Natural killer cell treated with Interleukin-12 subunit alpha and Interleukin-12 subunit beta and Interleukin-15 and Interleukin-18, amount 100 ng/mL, for 72 hours (primary cell): ENCODE measurements at places on chromosomes 5 and 9. TPM values are rescaled to one million over a fixed set of nuclear protein-coding genes. Genes with fewer than 3 reads are reported as not detected.

DNA sequence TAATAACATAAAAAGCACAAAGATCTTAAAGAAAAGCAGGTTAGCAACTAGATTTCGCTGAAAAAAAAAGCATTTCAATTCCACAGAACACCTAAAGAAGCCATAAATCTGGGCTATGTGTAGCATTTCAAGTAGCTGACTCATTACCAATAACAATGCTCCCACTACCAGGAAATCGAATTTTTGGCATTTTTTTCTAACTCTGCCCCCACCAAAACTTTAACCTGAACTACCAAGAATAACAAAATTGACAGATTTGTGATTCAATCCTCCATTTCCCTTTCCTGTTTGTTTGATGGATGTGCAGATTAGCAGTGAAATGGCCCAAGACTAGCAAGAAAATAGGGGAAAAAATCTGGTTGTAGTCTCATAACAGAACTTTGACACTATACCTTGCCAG is 180.2 kb downstream of the RASEF start:
- H3K27ac ChIP-seq = no peak overlapping the region
- no peaks in the 10 kb centered on the region for H3K4me1 ChIP-seq
- H3K36me3 ChIP-seq = no peaks in the 10 kb centered on the region
- H3K27me3 ChIP-seq = no peaks in the 10 kb centered on the region
- no peak overlapping the region for H3K4me3 ChIP-seq

DMGDH gene
- not detected for total RNA-seq

DNA sequence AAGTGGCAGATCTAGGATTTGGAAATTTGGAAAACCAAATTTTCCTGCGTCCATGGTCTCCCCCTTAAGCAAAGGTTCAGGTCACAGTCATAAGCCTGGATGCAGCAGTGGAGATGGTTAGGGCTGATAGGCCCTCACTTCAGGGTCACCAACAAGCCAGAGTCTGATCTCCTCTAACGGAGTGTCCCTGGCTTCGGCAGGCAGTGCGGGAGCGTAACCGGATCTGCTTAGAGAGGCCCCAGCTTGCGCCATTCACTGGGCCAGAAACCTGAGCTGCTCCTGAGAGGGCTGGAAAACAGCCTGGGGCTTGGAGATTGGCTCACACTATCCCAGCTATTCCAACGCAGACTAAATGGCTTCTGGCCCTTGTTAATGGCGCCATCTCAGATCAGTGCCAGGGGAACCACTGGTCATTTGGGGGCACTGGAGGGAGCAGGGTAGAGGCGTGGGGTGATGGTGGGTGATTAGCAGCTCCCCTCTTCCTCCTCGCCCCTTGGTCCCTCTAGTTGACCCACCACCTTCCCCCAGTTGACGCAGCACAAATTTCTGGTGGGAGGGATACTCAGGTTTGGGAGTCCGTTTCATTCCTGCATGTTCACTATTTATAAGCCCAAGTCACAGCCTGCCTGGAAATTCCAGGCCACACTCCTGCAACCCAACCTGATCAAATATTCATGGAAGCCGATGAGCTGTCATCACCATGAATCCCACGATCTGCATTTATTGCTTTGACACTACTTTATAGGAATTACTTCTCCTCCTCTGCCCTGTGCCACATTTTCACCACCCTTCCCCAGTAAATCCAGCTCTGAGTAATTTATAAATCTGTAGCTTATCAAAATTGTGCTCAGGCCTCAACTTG is 134.6 kb upstream of the CPEB4 start:
- no peaks in the 10 kb centered on the region for H3K4me1 ChIP-seq
- H3K4me3 ChIP-seq = no peak overlapping the region
- no peaks in the 10 kb centered on the region for H3K36me3 ChIP-seq
- DNase-seq = no peak
- no peak overlapping the region for H3K27ac ChIP-seq

DNA sequence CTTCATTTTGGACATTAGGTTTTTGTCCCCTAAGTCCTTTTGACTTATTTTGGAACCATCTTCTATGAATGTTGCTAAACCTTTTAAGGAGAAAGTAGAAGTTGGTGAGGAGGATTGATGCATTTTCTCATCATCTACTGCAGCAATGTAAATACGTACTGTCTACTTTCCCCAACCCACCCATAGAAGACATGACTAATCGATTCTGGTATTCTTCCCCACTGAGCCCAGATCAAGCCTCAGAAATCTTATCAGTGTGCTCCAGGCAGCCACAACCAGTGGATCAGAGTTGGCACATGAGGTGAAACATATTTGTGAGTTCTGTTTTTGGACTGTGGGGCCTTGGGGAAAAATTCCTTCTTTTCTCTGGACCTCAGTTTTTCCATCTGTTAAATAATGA is 57.7 kb downstream of the FGF18 start:
- H3K27me3 ChIP-seq = peaks cover 8% of the 10 kb centered on the region
- H3K36me3 ChIP-seq = no peaks in the 10 kb centered on the region
- H3K27ac ChIP-seq = no peak overlapping the region
- DNase-seq = no peak
- no peak overlapping the region for H3K4me3 ChIP-seq

- no peak overlapping the region for H3K4me3 ChIP-seq
- peaks cover 6% of the 10 kb centered on the region for H3K27me3 ChIP-seq
- H3K27ac ChIP-seq = no peak overlapping the region
- H3K4me1 ChIP-seq = peaks cover 4% of the 10 kb centered on the region
- H3K36me3 ChIP-seq = peaks cover 6% of the 10 kb centered on the region
- no peak for DNase-seq
These were observed 153.3 kb downstream of the SLF1 start for GRCh38 chr5:94771742-94772141.

- H3K36me3 ChIP-seq = no peaks in the 10 kb centered on the region
- no peaks in the 10 kb centered on the region for H3K27me3 ChIP-seq
- H3K4me1 ChIP-seq = no peaks in the 10 kb centered on the region
- no peak overlapping the region for H3K27ac ChIP-seq
- H3K4me3 ChIP-seq = no peak overlapping the region
These were observed 385.7 kb upstream of the CYLC2 start for GRCh38 chr9:102609461-102609860.

DNA sequence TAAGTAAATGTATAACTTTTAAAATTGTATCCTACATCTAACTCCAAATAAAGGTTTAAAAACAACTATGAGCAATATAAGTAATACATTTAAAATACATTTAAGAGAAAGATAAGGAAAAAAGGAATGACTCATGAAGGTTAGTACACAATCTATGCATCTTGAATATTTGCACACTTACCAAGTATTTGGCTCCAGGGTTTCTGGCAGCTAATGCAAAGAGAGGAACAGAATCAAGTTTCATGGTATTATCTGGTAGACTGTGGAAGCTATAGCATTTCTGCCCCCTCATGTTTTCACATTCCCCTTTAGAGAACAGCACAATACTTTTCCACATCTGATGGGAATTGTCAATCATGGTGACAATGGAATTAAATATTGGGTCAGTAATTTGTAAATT is 132.1 kb downstream of the COX7C start:
- no peak overlapping the region for H3K4me3 ChIP-seq
- no peaks in the 10 kb centered on the region for H3K27me3 ChIP-seq
- DNase-seq = no peak

GRCh38 chr5:38554403-38554802 is 2.0 kb downstream of the LIFR start:
- H3K4me3 ChIP-seq = no peak overlapping the region
- no peak for DNase-seq
- H3K27me3 ChIP-seq = peaks cover 45% of the 10 kb centered on the region
- peaks cover 3% of the 10 kb centered on the region for H3K4me1 ChIP-seq
- no peaks in the 10 kb centered on the region for H3K36me3 ChIP-seq

TEX48 gene
- total RNA-seq = not detected

- no peak overlapping the region for H3K27ac ChIP-seq
- no peak for DNase-seq
- H3K27me3 ChIP-seq = peaks cover 53% of the 10 kb centered on the region
- H3K4me3 ChIP-seq = no peak overlapping the region
- no peaks in the 10 kb centered on the region for H3K4me1 ChIP-seq
These were observed 33.5 kb downstream of the ABLIM3 start for GRCh38 chr5:149174847-149175234.

- H3K4me3 ChIP-seq = no peak overlapping the region
- no peak for DNase-seq
- H3K27me3 ChIP-seq = peaks cover 5% of the 10 kb centered on the region
- H3K36me3 ChIP-seq = no peaks in the 10 kb centered on the region
These were observed 488.1 kb downstream of the EBF1 start for GRCh38 chr5:158611581-158611980.

DNA sequence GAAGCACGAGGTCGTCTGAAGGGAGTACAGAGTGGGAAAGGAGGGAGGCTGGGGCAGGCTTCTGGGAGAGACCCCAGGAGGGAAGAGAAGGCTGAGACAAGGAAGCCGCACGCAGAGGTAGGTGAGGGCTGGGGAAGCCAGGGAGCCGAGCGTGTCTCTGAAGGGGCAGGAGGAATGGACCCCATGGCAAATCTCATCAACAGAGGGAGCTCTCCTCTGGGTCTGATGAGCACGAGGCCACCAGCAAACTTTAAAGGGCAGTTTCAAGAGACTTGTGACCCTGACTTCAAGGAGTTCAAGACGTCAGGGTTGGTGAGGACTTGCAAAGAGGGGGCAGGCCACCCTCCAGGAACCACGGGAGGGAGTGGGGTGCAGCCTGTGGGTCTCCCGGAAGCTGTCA is 326.2 kb upstream of the IRX2 start:
- no peaks in the 10 kb centered on the region for H3K27me3 ChIP-seq
- no peak overlapping the region for H3K4me3 ChIP-seq
- no peak for DNase-seq
- H3K4me1 ChIP-seq = no peaks in the 10 kb centered on the region
- peaks cover 7% of the 10 kb centered on the region for H3K36me3 ChIP-seq

DNA sequence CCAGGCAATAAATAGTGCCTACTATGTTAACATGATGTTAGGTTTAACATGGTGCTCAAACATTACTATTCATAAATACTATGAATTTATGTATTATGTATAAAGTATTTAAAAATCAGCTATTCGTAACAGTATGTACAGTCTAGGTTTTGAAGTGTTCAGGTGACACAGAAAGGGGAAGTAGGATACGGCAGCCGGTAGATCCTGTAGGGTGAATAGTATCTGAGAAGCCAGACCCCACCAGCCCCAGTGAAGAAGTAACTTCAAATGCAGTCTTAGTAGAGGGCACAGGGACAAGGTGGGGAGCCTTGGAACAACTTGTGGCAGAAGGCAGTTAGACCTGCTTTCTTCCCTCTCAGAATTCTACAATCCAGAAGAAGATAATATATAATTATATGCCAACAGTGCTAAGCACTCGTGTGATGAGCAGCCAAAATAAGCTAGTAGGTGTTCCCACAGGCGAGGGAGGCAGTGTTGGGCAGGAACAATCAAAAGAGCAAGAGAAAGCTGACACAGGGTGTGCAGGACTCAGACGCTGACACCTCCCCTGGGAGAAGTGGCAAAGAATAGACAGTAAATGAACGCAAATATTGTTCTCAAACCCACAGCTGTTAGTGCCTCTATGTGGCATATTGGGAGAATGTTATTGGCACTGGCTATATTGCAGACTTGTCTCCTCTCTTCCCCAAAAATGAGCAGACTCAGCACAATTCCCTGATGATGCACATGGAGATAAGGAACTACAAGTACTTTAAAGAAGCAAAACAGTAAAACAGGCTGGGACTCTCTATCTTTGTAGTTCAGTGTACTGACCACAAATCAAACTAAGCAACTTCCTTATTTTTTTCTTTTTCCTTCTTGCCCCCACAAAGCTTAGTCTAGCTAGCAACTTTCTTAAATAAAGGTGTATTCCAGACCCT is 4.6 kb downstream of the ZNF367 start:
- H3K27ac ChIP-seq = peak overlapping the region; percentile 29
- H3K27me3 ChIP-seq = no peaks in the 10 kb centered on the region
- H3K36me3 ChIP-seq = peaks cover 4% of the 10 kb centered on the region
- H3K4me1 ChIP-seq = peaks cover 31% of the 10 kb centered on the region
- no peak for DNase-seq
- peak overlapping the region; percentile 65 for H3K4me3 ChIP-seq

GRCh38 chr9:71308454-71308853 is 187.0 kb upstream of the TRPM3 start:
- H3K27ac ChIP-seq = no peak overlapping the region
- peaks cover 5% of the 10 kb centered on the region for H3K27me3 ChIP-seq
- DNase-seq = no peak
- no peaks in the 10 kb centered on the region for H3K36me3 ChIP-seq
- no peak overlapping the region for H3K4me3 ChIP-seq

DNA sequence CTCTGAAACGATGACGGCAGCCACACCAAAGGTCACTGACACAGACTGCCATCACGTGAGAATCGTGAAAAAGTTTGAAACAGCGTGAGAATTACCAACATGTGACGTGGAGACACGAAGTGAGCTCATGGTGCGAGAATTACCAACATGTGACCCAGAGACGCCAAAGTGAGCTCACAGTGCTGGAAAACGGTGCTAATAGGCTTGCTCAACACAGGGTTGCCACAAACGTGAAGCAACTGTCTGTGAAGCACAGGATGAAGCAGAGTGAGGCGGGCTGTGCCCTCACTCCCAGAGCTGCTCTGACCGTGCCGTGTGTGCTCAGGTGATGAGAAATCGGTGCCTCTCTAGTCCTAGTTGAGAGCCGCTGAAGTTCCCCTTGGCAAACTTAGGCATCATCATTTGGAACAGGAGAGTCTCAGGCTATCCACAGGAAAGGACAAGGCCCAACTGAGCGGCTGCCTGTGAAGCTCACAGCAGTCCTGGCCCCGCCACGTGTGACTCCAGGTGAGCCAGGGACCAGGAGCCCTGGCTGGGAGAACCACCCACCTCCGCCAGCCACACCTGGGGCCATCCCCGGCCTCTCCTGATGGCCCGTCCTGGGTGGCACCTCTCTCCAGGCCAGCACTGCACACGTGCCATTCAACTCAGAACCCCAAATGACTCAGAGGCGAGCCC is 29.8 kb upstream of the SLC6A3 start:
- H3K4me3 ChIP-seq = no peak overlapping the region
- H3K27me3 ChIP-seq = no peaks in the 10 kb centered on the region

DNA sequence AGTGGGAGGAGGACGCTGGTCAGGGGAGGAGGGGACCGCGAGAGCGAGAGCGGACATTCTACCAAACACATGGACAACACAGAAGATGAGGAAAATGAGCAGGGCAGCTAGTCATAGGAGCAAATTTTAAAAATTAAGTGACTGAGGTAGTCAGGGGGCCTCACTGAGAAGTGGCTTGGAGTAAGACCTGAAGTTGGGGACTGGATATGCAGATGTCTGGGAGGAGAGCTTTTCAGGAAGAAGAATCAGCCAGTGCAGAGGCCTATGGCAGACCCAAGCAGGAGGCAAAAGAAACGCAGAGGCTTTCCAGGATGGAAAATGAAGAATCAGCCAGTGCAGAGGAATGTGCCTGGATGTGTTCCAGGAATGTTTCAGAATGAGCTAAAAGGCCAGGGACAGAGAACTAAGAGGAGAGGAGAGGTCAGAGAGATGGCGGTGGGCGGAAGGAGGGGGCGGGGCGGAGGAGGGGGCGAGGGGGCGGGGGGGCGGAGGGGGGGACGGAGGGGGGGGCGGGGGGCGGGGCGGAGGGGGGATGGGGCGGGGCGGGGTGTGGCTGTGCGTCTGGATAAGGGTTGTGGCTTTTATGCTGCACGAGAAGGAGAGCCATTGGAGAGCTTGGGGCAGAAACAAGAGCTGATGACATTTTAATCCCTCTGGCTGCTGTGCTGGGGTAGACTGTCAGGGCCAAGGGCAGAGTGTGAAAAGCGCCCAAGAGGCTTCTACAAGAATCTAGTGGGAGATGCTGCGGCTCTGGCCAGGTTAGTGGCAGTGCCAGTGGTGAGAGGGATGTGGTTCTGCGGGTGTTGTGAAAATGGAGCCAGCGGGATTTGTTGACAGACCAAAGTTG is 129.6 kb downstream of the KCNIP1 start:
- peak overlapping the region; percentile 81 for H3K4me3 ChIP-seq
- no peak for DNase-seq
- no peak overlapping the region for H3K27ac ChIP-seq
- H3K27me3 ChIP-seq = peaks cover 13% of the 10 kb centered on the region
- peaks cover 16% of the 10 kb centered on the region for H3K4me1 ChIP-seq
- no peaks in the 10 kb centered on the region for H3K36me3 ChIP-seq

PPP3R2 gene
- total RNA-seq = not detected
